Type B pancreatic cell (in vitro differentiated cells): ENCODE measurements at places on chromosomes 1 and 21. TPM values are rescaled to one million over a fixed set of nuclear protein-coding genes. Genes with fewer than 3 reads are reported as not detected.
A peak's percentile ranks its signal among the peaks of the same experiment; 100 is the strongest.

The SPRR2A gene
- 0.75 and 2.3 TPM in 2 replicates for total RNA-seq

DNA sequence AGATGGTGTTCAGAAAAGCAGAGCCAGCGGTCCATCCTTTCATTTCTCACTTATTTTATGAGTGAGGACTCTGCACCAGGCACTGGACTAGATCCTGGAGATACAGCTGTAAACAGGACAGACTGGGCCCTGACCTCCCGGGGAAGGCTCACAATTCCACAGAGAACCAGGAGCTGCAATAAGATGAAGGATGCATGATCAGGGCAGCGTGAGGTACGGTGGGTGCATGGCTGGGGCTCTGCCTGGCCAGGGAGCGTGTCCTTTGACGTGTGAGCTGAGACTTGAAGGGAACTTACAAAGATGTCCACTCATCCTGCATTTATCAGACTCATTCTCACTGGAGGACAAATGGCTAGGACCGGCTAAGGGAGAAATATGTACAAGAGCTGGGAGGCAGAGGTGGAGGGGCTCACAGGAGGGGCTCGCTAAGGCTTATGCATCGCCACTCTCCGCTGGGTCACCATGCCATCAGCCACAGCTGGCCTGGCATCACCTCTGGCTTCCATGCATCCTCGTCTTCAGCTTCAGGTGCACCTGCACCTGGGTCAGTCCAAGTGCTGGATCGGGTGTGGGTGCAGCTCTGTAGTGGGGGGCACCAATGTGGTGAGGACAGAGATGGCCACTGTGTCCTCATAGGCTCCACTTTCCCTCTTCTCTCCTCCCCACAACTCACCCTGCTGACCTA is 213.9 kb downstream of the TOMM20 start:
- DNase-seq, result no peak
- no peak overlapping the region for H3K27ac ChIP-seq
- no peak overlapping the region for H3K4me3 ChIP-seq
- H3K4me1 ChIP-seq, result peaks cover 27% of the 10 kb centered on the region

GRCh38 chr1:219121679-219122078 is 52.0 kb upstream of the LYPLAL1 start:
- H3K4me3 ChIP-seq, result no peak overlapping the region
- H3K27me3 ChIP-seq, result no peaks in the 10 kb centered on the region
- H3K36me3 ChIP-seq, result no peaks in the 10 kb centered on the region

DNA sequence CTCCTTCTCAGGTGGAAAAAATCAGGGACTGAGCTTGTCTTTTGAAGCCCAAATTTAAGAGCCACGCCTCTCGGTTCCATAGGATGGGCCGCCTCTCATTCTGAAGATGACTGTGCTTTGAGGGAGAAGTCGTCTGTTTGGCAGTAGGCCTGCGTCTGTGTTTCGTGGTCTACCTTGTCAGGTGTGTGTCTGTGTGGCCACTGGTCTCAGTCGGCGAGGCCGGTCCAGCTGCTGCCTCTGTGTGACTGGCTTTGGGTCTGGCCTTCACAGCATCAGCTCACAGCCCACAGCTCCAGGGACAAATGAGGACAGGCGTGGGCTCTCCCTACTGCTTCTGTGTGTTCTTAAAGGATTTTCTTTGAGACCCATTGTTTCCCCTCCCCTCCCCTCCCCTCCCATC is 50.3 kb downstream of the B3GALT5 start:
- no peak for DNase-seq
- H3K4me3 ChIP-seq, result no peak overlapping the region
- H3K4me1 ChIP-seq, result peaks cover 17% of the 10 kb centered on the region
- H3K27me3 ChIP-seq, result no peaks in the 10 kb centered on the region
- H3K36me3 ChIP-seq, result peaks cover 14% of the 10 kb centered on the region

DNA sequence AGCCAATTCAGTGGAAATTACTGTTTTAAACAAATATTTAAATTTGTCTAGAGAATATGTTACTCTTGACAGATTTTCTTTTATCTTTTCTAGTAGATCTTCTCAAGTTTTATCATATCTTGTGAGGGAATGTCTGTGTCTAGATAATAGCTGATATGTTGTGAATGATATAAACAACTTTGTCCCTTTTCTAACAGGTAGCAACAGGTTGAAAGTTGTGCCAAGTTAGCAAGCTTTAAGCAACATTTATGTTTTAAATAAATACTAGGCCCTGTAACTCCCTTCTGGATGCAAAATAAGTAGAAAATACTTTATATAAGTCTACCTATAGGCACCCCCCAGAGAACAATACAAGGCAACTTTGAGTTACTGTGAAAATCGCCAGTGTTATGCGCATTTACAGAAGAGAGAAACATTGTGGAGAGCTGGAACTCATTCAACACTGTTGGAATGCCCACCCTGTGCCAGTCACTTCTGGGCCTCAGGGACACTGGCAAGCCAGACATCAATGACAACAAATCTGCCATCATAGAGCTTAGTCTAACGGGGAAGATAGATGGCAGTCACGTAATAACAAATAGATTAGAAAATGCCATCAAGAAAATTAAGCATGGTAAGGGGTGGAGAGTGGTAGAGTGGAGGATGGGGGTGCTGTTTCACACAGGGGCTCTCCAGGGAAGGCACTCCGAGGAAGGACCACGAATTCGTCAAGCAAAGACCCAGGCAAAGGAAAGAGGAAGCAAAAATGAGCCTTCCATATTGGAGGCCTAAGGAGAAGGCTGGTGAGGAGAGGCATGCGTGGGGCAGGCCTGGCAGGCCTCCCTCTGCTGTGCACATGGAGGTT is 4.4 kb downstream of the MAP3K21 start:
- H3K27me3 ChIP-seq, result peaks cover 38% of the 10 kb centered on the region
- DNase-seq, result no peak
- H3K4me3 ChIP-seq, result no peak overlapping the region
- peaks cover 5% of the 10 kb centered on the region for H3K4me1 ChIP-seq
- H3K36me3 ChIP-seq, result no peaks in the 10 kb centered on the region

GRCh38 chr1:25433389-25434186 is 2.9 kb downstream of the MACO1 start:
- no peak for DNase-seq
- H3K4me3 ChIP-seq, result no peak overlapping the region
- peaks cover 46% of the 10 kb centered on the region for H3K4me1 ChIP-seq
- no peaks in the 10 kb centered on the region for H3K36me3 ChIP-seq

The TSTD1 gene
- total RNA-seq, result 40.8 and 98.0 TPM in 2 replicates

DNA sequence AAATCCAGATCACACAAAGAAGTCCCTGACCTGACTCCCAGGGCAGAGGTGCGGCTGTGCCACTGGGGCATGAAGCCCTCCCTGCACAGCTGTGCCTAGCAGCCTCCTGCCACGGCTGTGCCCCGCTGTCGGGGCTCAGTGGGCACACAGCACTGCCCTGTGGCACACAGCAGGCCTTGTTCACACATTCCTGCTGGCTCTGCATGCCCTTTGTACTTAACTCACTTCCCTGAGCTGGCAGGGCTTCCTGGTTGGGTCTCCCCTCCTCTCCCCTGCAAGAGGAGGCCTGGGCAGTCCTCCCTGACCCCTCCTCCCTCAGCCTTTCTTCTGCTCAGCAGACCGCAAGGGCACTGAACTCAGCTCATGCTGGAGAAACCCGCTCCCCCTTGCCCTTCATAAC is 14.8 kb downstream of the LHX4 start:
- DNase-seq, result no peak
- no peak overlapping the region for H3K4me3 ChIP-seq
- no peak overlapping the region for H3K27ac ChIP-seq
- H3K4me1 ChIP-seq, result peaks cover 4% of the 10 kb centered on the region

The COPA gene
- 174 and 226 TPM in 2 replicates for total RNA-seq

- DNase-seq, result no peak
- H3K36me3 ChIP-seq, result peaks cover 8% of the 10 kb centered on the region
- peaks cover 77% of the 10 kb centered on the region for H3K4me1 ChIP-seq
- no peaks in the 10 kb centered on the region for H3K27me3 ChIP-seq
These were observed 15.9 kb downstream of the PLEKHA6 start for GRCh38 chr1:204343802-204344201.

GRCh38 chr1:107877092-107877491 is 87.9 kb downstream of the VAV3 start:
- H3K36me3 ChIP-seq, result no peaks in the 10 kb centered on the region
- no peak overlapping the region for H3K27ac ChIP-seq
- no peak for DNase-seq
- H3K27me3 ChIP-seq, result no peaks in the 10 kb centered on the region
- no peaks in the 10 kb centered on the region for H3K4me1 ChIP-seq

GRCh38 chr1:199815947-199816346 is 211.6 kb upstream of the NR5A2 start:
- no peaks in the 10 kb centered on the region for H3K27me3 ChIP-seq
- H3K4me1 ChIP-seq, result no peaks in the 10 kb centered on the region
- no peaks in the 10 kb centered on the region for H3K36me3 ChIP-seq
- no peak overlapping the region for H3K4me3 ChIP-seq
- DNase-seq, result no peak

The RBP7 gene
- total RNA-seq, result 0.92 and 2.9 TPM in 2 replicates

The GJB3 gene
- 6.5 and 19.5 TPM in 2 replicates for total RNA-seq

DNA sequence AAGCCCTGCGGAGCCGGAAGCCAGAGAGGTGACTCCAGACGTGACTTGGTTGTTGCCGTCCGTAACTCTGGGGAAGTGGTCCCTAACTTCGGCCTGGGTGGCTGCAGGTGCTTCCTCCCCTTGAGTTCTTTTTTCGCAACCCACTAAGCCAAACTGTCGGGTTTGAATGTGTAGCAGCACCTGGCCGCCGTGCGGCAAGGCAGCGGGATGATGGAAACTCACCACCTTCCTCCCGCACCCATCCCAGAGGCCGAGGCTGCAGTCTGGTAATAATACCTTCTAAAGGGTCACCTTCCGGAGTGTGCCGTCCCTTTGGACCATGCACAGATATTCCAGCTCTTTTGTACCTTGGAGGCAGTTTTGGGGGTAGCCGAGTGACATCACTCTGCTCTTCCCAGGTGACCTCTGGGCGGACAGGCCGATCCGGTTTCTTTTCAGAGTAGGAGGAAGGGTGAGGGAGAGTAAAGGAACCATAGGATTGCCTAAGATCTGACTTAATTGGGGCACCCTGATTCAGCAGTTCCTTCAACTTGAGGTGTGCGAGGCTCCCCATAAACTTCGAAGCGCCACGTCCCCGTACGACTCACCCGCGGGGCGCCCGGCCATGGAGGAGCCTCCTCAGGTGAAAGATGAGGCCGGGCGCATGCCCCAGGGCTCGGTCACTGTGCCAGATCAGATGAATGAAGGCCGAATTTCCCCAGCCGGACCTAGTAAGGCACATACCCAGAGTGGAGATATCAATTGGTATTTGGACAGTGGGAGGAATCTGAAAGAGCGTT is 1.0 kb downstream of the KCNK1 start:
- peaks cover 15% of the 10 kb centered on the region for H3K36me3 ChIP-seq
- H3K27ac ChIP-seq, result peak overlapping the region; percentile 90
- no peak for DNase-seq
- H3K27me3 ChIP-seq, result peaks cover 40% of the 10 kb centered on the region

GRCh38 chr1:30974536-30974935 is 66.0 kb upstream of the SDC3 start:
- no peaks in the 10 kb centered on the region for H3K27me3 ChIP-seq
- H3K36me3 ChIP-seq, result peaks cover 57% of the 10 kb centered on the region
- no peak for DNase-seq
- H3K4me1 ChIP-seq, result peaks cover 23% of the 10 kb centered on the region
- peak overlapping the region; percentile 32 for H3K27ac ChIP-seq
- no peak overlapping the region for H3K4me3 ChIP-seq

The RYR2 gene
- 0.58 and 1.0 TPM in 2 replicates for total RNA-seq

GRCh38 chr21:42655796-42656770 is 2.7 kb downstream of the PDE9A start:
- H3K4me3 ChIP-seq, result peak overlapping the region; percentile 67
- H3K4me1 ChIP-seq, result peaks cover 25% of the 10 kb centered on the region

GRCh38 chr1:2349806-2350205 is 41.5 kb downstream of the MORN1 start:
- H3K36me3 ChIP-seq, result no peaks in the 10 kb centered on the region
- no peak for DNase-seq
- no peak overlapping the region for H3K27ac ChIP-seq
- H3K4me1 ChIP-seq, result peaks cover 9% of the 10 kb centered on the region
- no peak overlapping the region for H3K4me3 ChIP-seq

- peaks cover 3% of the 10 kb centered on the region for H3K27me3 ChIP-seq
- no peak overlapping the region for H3K4me3 ChIP-seq
- peaks cover 30% of the 10 kb centered on the region for H3K4me1 ChIP-seq
- no peak overlapping the region for H3K27ac ChIP-seq
- no peaks in the 10 kb centered on the region for H3K36me3 ChIP-seq
These were observed 35.4 kb downstream of the RSPH1 start for GRCh38 chr21:42460391-42461184.

The CFHR5 gene
- total RNA-seq, result not detected in 2 replicates

GRCh38 chr1:66351913-66352312 is 182.0 kb upstream of the SGIP1 start:
- no peak for DNase-seq
- H3K4me1 ChIP-seq, result peaks cover 39% of the 10 kb centered on the region
- H3K36me3 ChIP-seq, result no peaks in the 10 kb centered on the region
- no peak overlapping the region for H3K27ac ChIP-seq
- H3K27me3 ChIP-seq, result peaks cover 15% of the 10 kb centered on the region
- no peak overlapping the region for H3K4me3 ChIP-seq

The LRRN2 gene
- total RNA-seq, result 3.4 and 19.0 TPM in 2 replicates

GRCh38 chr1:109152196-109152595 is 38.3 kb downstream of the ELAPOR1 start:
- peaks cover 27% of the 10 kb centered on the region for H3K4me1 ChIP-seq
- H3K36me3 ChIP-seq, result no peaks in the 10 kb centered on the region
- no peaks in the 10 kb centered on the region for H3K27me3 ChIP-seq
- DNase-seq, result no peak
- no peak overlapping the region for H3K4me3 ChIP-seq

DNA sequence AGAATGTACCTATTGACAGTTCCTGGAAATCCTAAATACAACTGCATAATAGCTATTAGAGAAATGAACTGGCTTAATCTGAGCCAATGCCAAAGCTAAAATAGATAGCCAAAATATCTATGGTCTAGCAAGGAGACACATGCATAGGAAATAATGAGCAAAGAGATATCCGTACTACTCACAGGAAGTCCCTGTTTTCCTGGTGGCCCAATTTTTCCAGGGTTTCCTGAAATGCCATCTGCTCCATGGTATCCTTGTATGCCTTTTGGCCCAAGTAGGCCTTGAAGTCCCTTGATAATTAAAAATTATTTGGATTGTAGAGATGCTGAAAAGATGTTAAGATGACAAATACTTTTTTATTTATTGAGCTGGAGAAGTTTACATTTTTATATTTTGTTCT is 108.4 kb upstream of the ZNHIT6 start:
- no peaks in the 10 kb centered on the region for H3K4me1 ChIP-seq
- H3K36me3 ChIP-seq, result no peaks in the 10 kb centered on the region
- H3K27me3 ChIP-seq, result no peaks in the 10 kb centered on the region
- H3K27ac ChIP-seq, result no peak overlapping the region
- DNase-seq, result no peak

The ACTA1 gene
- 0.55 and 1.9 TPM in 2 replicates for total RNA-seq

The RPF1 gene
- total RNA-seq, result 29.5 and 34.1 TPM in 2 replicates

The AURKAIP1 gene
- total RNA-seq, result 122 and 143 TPM in 2 replicates

- H3K36me3 ChIP-seq, result peaks cover 9% of the 10 kb centered on the region
- no peak overlapping the region for H3K27ac ChIP-seq
- peaks cover 35% of the 10 kb centered on the region for H3K4me1 ChIP-seq
These were observed 22.7 kb downstream of the SKI start for GRCh38 chr1:2250721-2251281.

- no peaks in the 10 kb centered on the region for H3K36me3 ChIP-seq
- H3K27ac ChIP-seq, result no peak overlapping the region
- no peak for DNase-seq
- peaks cover 10% of the 10 kb centered on the region for H3K4me1 ChIP-seq
These were observed 226.7 kb upstream of the RUNX1 start for GRCh38 chr21:35275776-35276175.
